ENCODE measurements at places on chromosomes 12 and 14.

- DNase-seq, result no peak
These were observed 140.8 kb downstream of the DAD1 start for GRCh38 chr14:22448035-22448904.

- DNase-seq, result no peak
These were observed 36.0 kb downstream of the CACNA2D4 start for GRCh38 chr12:1882405-1882804.

DNA sequence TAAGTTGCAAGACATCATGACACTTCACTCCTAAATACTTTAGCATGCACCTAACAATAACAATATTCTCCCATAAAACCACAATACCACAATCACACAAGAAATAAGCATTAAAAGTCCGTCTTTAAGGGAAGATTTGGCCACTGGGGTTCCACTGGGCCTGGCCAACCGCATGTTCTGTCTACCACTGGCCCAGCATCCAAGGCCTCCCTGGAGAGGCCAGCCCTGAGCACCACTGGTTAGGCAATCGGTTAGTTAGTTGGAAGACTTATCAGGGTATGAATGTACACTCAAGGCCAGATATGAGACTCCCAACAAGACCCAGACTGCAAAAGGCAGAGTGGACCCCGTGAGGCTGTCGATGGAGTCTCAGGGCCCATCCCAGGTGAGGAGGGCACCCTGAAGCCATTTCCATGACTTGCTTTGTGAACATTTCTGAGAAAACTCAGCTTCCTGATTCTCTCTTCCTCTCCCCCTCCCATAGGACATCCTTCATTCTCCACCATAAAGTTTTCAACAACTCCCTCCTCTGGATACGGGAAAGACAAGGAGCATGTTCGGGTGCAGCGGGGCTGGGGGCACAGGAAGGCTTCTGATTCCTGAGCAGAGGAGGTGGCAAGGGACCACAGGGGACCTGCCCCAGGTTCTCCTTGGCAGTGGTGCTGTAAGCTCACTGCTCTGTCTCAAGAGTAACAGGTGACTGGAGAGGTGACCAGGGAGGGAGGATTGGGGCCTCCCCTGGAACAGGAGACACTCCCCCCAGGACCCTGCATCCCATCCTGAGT, 5.9 kb downstream of the PXN start:
- no peak for DNase-seq

GRCh38 chr14:30125322-30125979, 197.8 kb upstream of the PRKD1 start:
- no peak for DNase-seq

- no peak for DNase-seq
These were observed 90.9 kb upstream of the CCDC196 start for GRCh38 chr14:66395300-66395699.

DNA sequence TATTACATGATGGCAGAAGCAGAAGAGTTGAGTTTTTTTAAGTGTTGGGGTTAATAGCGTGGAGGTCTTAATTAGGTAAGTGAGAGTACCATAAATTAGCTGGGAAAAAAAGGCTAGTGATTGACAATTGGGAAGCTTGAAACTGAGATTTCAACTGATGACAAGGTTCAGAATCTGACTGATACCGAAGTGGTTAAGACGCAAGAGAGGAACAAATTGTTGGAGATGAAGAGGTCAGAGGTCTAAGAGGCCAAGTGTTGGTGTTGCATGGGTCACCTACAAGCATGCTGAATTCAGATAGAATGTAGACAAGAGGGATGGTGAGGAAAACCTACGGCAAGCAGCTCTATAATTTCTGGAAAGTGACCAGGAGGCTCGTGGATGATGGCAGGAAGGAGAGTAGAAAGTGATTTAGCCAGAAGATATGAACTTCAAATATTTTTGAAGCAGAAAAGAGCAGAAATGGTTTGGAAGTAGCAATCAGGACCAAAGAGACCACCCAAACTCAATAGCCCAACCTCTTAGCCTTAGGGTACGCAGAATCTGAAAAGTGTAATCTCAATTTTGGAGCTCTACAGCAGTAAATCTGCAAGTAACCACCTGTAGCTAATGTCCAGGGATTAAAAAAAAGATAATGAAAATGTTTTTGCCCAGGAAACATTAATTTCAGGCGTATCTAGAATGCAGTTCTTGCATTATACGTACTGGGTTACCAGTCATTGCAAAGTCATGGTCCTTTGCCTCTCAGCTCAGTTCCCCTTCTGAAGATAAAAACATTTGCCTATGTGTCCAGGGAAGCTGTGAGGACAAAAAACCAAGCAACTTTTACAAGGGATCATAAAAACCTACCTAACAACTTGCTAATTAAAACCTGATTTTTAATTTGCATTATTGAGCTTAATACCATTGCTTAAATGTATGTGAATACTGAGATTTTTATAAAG, 1.7 kb upstream of the TMPO start:
- DNase-seq, result no peak

DNA sequence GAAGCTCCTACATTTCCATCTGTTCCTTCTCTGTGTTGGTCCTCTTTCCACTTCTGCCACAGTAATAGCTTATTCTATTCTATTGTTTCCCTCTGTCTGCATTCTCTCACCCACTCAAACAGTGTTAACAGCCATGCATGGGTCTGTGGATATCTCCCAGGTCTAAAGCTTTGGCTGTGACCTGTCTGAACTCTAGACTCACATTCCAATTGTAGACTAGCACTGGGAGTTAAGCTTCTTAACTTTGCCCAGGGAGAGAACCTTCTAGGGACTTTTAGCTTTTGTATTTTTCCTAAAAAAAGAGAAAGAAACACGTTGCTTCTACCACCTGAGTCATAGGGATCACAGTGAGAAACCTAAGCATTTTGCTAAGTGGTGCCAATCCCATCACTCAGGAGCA, 36.7 kb downstream of the PTPRR start:
- DNase-seq, result no peak

GRCh38 chr12:102388469-102388868, 91.9 kb downstream of the IGF1 start:
- DNase-seq, result no peak

DNA sequence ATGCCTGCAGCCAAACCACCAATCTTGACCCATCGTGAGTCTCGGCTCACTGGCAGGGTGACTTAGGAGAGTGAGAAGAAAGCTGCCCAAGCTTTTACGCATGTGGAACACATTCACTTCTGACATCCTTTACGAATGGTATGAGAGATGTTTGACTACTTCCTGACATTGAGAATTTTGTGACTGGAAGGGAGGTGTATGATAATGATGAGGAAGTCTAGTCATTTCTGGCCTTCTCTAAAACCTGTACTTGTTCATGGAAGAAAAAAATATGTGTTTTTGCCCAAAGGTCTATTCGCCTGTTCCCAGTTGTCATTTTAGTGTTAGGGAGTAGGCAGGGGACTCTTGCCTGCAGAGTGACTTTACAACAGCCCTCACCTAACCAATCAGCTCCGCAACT, 227.2 kb upstream of the ATP2B1 start:
- no peak for DNase-seq

DNA sequence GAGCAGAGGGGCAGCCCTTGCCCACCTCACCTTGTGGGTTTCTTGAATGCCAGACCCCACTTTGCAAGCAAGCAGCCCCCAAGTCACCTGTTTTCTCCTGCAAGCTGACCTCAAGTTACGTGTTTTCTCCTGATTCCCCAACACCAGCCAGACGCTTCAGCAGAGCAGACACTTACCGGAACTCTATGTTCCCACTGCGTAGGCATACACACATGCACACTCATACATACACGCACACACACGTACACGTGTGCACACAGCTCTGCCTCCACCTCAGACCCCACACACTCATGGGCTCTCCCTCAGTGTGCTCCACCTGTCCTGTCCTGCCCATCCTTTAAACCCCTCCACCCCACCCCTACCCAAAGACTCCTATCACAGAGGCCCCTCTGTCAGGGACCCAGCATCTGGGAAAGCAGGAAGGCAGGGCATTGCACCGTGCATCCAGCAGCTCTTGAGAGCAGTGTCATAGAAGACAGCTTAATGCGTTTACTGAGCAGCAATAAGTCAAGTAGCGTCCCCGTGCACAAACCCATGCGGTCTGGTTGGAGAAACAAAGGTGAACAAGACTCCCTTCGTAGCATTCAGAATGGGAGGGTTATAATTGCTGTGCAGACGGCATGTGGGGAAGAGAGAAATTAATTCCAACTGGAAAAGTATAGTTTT, 44.4 kb downstream of the TMEM63C start:
- DNase-seq, result no peak

DNA sequence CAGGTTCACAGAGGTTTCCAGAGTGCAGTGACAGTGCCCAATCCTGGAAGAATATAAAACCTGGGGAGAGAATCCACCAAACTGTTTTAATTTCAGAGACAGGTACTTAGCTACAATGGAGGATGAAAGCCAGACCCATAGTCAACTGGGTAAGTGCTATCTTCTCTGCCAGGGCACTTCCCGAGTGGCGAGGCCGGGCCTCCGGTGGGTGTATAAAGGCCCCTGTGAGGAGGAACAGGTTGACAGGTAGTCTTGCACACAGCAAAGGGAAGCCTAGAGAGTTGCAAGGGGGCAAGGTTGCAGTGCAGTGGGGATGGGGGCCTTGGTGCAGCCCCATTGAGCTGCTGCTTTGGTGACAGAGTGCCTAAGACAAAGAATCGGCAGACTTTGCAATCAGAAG, 130.7 kb downstream of the SLC38A6 start:
- no peak for DNase-seq

DNA sequence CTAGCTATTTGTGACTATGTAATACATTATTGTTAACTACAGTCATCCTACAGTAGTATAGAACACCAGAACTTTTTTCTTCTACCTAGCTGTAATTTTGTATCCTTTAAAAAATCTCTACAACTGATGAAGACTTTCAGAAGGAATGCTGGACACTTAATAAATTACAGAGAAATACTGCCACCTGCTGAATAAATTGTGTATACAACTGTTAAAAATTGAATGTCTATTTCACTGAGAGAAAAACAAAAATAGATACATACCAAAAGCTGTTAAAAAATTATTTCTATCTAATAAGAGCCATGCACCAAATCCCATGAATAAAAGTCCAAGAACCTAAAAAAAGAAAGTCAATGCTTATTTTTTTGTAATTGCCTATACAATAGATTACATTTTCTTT, 6.6 kb downstream of the TSPAN19 start:
- DNase-seq, result no peak

GRCh38 chr12:42689699-42690098, 100.2 kb upstream of the PRICKLE1 start:
- DNase-seq, result no peak

GRCh38 chr12:3004655-3005565, 45.7 kb downstream of the TEAD4 start:
- DNase-seq, result no peak

- DNase-seq, result no peak
These were observed 89.5 kb downstream of the PTPRO start for GRCh38 chr12:15411842-15412241.

DNA sequence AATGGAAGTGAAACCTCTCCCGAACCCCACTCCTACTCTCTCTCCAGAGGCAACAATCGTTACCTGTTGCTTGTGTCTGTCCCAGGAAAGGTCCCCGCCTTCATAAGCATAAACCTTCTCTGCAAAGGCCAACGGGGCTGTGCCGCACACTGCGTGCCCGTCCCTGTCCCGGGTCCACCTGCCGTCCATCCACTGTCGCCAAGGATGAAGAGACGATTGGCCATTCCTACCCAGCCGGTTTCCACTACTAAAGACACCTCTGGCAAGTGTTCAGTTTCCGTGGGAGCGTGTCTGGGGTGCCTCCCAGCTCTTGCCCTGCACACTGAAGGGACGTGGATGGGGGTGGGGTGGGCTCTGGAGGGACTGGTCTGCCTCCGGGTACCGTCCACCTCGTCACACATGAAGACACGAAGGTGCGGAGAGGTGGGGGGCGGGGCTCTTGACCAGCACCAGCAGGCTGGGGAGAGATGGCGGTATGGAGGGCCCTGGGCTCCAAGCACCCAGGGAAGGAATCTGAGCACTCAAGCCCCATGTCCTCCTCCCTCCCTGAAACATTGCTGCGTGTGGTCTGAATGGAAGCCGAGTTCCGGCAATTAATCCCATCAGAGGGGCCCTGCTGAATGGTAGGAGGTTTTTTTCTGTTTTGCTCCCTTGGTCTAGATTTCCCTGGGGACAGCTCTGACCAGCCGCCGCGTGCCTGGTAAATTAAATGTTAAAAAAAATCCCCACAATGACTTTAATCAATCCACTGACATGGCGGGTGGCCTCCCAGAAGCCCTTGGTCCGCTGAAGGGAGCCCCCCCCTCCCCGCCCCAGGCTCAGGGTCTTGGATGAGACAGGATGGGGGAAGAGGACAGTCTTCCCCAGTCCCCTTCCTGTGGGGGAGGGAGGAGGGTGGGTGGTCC, 4.1 kb upstream of the KIF26A start:
- no peak for DNase-seq

GRCh38 chr14:104505085-104506074, 74.2 kb upstream of the C14orf180 start:
- DNase-seq, result no peak

GRCh38 chr12:88544991-88545980, 35.0 kb downstream of the KITLG start:
- no peak for DNase-seq

DNA sequence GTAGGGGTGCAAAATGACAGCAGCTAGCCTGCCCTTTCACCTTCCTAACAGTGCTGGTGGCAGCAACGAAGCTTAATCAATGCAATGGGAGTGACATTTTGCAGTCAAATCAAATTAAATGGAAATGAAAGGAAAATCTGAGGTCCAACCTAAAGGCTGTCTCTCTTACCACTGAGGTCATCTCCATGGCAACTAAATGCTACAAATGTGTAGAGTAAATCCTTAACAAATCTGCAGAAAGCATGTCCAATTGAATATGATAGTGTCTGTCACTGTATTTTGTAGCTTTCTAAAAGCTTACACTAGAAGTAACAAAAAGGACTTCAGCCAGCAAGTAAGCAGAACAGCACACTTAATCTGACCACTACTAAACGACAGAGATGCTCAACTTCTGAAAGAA, 488.8 kb downstream of the BCAT1 start:
- no peak for DNase-seq

DNA sequence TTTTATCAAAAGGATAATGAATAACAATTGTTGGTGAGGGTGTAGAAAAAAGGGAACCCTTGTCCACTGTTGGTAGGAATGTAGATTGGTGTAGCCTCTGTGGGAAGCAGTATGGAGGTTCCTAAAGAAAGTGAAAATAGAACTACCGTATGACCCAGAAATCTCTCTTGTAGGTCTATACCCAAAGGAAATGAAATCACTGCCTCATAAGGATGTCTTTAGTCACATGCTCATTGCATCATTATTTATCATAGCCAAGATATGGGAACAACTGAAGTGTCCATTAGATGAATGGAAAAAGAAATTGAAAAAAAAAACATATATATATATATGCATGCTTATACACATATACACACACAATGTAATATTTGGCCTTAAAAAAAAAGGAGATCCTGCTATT, 158.8 kb upstream of the NPAS3 start:
- DNase-seq, result no peak

DNA sequence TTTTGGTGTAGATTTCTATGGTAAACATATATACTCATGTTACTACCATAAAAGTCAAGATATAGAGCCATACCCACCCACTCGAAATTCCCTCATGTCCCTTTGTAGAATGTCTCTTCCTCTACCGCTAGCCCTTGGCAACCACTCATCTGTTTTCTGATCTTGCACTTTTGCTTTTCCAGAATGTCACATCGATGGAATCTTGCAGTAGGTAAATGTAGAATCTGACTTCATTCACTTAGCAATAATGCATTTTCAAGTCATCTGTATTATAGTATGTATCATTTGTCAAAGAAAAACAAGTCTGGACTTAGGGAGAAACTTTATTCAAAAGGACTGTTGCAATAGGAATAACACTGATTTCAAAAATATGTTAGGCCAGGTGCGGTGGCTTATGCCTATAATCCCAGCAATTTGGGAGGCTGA, 19.3 kb upstream of the CLEC2D start:
- no peak for DNase-seq
